Placental pericyte (primary cell): ENCODE measurements at places on chromosomes 11 and 22. TPM values are rescaled to one million over a fixed set of nuclear protein-coding genes. Genes with fewer than 3 reads are reported as not detected.

Gene STX3
- 32.5 and 115 TPM in 2 replicates for total RNA-seq

Gene SORL1
- total RNA-seq: 1.6 and 20.8 TPM in 2 replicates

Gene SLCO2B1
- total RNA-seq: 0.29 and 0.66 TPM in 2 replicates

Gene TMEM191B
- total RNA-seq: 2.3 TPM in 1 of 2 replicates, not detected in the other

Gene INPPL1
- 92.4 and 138 TPM in 2 replicates for total RNA-seq

Gene SLC25A45
- total RNA-seq: 1.1 and 2.0 TPM in 2 replicates

Gene GRK2
- total RNA-seq: 26.3 and 47.2 TPM in 2 replicates

Gene APOA1
- total RNA-seq: not detected in 2 replicates

Gene ABTB2
- total RNA-seq: 12.5 and 15.2 TPM in 2 replicates

Gene LRRC74B
- 0.14 TPM in 1 of 2 replicates, not detected in the other for total RNA-seq

Gene VPS26B
- 52.3 and 54.3 TPM in 2 replicates for total RNA-seq

Gene CRYBB3
- total RNA-seq: not detected in 2 replicates

Gene IGF2
- total RNA-seq: 3.9 and 60.7 TPM in 2 replicates

Gene MIOX
- total RNA-seq: 0.14 TPM in 1 of 2 replicates, not detected in the other

Gene OR51B4
- total RNA-seq: not detected in 2 replicates

Gene PIH1D2
- 1.0 and 1.5 TPM in 2 replicates for total RNA-seq

Gene CCND1
- 247 and 2,138 TPM in 2 replicates for total RNA-seq

Gene MRGPRF
- 16.2 and 51.7 TPM in 2 replicates for total RNA-seq

Gene ESAM
- 0.22 and 2.7 TPM in 2 replicates for total RNA-seq

Gene C11orf97
- total RNA-seq: not detected in 2 replicates

Gene SLC17A6
- not detected in 2 replicates for total RNA-seq

Gene GVQW3
- 1.1 and 3.3 TPM in 2 replicates for total RNA-seq

Gene CPT1A
- total RNA-seq: 31.1 and 35.7 TPM in 2 replicates

Gene DEFB131B
- not detected in 2 replicates for total RNA-seq

Gene KDM4D
- 0.44 and 1.9 TPM in 2 replicates for total RNA-seq

Gene CD3D
- not detected in 2 replicates for total RNA-seq

Gene OR5P2
- total RNA-seq: not detected in 2 replicates
